Left lung (tissue), 14 donors: ENCODE measurements at places on chromosomes 11 and 22. TPM values are rescaled to one million over a fixed set of nuclear protein-coding genes. Genes with fewer than 3 reads are reported as not detected.
A peak's percentile ranks its signal among the peaks of the same experiment; 100 is the strongest.

Gene CALCA
- polyA plus RNA-seq, result 2.0 TPM

DNA sequence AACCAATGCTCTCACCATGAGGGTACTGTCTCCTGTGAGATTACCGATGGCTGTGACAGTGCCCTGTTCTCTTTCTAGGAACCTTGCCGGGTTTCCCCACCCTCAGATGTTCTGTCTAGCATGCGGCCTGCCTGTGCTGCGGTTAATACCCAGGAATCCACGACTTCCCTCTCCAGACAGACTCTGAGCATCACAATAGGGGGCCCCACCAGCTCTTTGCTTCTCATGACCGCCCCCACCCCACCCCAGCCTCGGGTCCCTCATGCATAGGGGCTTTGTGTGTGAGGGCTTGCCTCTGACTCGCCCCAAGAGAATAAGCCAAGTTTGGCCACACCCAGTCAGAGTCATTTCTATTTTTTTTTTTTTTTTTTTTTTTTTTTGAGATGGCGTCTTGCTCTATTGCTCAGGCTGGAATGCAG, 10.3 kb downstream of the PARVG start:
- DNase-seq, result no peak
- no peaks in the 10 kb centered on the region for H3K36me3 ChIP-seq
- no peak overlapping the region for H3K27ac ChIP-seq
- no peak overlapping the region for H3K4me3 ChIP-seq

Gene MRGPRX3
- polyA plus RNA-seq, result not detected

DNA sequence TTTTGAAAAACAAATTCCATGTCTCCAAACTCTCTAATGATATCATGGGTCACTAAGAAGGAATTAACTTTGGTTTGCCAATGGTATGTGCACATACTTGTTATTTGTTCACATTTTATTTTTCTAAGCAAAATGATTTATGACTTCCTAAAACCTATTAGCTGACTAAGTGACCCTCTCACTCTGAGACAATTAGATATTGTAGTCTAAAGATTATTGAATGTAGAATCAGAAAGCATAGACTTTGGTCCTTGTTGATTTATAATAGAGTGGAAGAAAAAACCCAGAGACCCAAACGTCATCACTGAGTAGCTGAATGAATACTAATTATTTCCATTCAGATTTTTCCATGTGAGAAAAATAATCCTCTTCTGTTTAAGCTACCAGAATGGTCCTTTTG, 243.5 kb upstream of the ANO3 start:
- no peak for DNase-seq
- no peak overlapping the region for H3K27ac ChIP-seq
- no peaks in the 10 kb centered on the region for H3K4me1 ChIP-seq
- no peak overlapping the region for H3K4me3 ChIP-seq
- H3K27me3 ChIP-seq, result no peaks in the 10 kb centered on the region
- no peaks in the 10 kb centered on the region for H3K36me3 ChIP-seq

Gene CALCB
- polyA plus RNA-seq, result 0.25 TPM

Gene ANGPTL5
- not detected for polyA plus RNA-seq

GRCh38 chr22:27617214-27617881, 184.2 kb downstream of the MN1 start:
- H3K27me3 ChIP-seq, result peaks cover 38% of the 10 kb centered on the region
- H3K27ac ChIP-seq, result no peak overlapping the region
- no peaks in the 10 kb centered on the region for H3K36me3 ChIP-seq
- H3K4me1 ChIP-seq, result peaks cover 6% of the 10 kb centered on the region
- H3K4me3 ChIP-seq, result no peak overlapping the region

GRCh38 chr11:111169367-111169766, 76.2 kb upstream of the POU2AF2 start:
- no peaks in the 10 kb centered on the region for H3K36me3 ChIP-seq
- H3K27ac ChIP-seq, result no peak overlapping the region
- no peak overlapping the region for H3K4me3 ChIP-seq
- H3K27me3 ChIP-seq, result no peaks in the 10 kb centered on the region
- H3K4me1 ChIP-seq, result no peaks in the 10 kb centered on the region

Gene MMP7
- polyA plus RNA-seq, result not detected

DNA sequence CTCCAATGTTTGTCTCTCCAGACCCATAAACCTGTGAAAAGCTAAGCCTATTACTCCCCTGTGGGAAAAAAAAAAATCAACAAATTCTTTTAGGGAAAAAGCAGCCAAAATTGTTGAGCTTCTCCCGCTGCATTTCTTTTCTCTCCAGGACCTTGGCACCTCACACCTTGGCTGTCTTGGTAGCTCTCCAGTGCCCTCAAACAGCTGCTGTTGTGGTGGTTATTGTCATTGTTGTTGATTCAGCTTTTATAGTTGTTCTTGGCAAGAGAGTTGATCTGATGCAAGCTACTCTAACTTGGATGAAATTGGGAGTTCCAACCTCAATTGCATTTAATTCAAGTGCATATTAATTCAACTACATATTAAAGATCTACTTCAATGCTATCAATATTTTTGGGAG, 516.9 kb upstream of the LARGE1 start:
- DNase-seq, result no peak
- H3K4me3 ChIP-seq, result no peak overlapping the region
- no peaks in the 10 kb centered on the region for H3K36me3 ChIP-seq
- H3K4me1 ChIP-seq, result no peaks in the 10 kb centered on the region

Gene MIOX
- 0.20 TPM for polyA plus RNA-seq

Gene CCDC73
- 0.13 TPM for polyA plus RNA-seq

DNA sequence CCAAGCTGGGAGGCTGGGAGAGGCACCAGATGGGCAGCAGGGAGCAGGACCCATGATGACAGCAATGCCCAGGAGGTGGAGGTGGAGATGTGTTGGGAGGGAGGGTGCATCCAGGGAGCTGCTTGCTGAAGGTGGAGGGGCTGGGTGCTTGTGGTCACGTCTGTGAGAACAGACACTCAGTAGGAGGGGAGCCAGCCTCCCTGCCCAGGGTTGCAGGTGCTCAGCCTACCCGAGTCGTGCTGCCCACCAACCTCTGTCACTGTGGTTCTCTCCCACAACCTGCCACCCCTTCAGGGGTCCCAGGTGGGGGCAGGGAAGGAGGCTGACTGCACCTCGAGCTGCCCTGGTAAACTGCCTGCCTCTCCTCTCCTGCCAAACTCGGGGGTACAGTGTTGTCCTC, 5.5 kb downstream of the PRDX5 start:
- no peak overlapping the region for H3K27ac ChIP-seq
- DNase-seq, result no peak
- H3K4me3 ChIP-seq, result no peak overlapping the region
- peaks cover 27% of the 10 kb centered on the region for H3K4me1 ChIP-seq
- H3K36me3 ChIP-seq, result peaks cover 20% of the 10 kb centered on the region

DNA sequence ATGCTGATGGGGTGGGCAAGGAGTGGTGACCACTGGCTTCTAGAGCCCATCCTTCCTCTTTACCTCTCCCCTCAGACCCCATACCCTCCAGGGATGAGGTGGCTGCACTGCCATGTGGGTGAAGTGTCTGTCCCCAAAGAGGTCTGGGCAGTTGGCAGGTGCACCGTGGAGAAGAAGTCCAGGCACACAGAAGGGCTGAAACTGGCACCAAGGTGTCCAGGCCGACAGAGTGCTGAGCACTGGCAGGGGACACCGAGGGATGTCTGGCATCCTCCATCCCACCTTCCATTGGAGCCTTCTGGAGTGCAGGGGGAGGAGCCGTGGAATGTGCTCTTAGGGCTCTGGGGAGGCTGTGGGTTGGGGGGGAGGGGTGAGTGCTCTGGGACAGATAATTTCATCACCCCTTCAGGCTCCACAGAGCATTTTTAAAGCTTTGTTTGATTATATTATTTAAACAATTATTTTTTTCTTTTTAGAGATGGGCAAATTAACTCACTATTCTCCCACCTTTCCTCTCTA, 37.9 kb downstream of the PKNOX2 start:
- no peak overlapping the region for H3K4me3 ChIP-seq
- H3K4me1 ChIP-seq, result no peaks in the 10 kb centered on the region
- H3K27me3 ChIP-seq, result peaks cover 4% of the 10 kb centered on the region
- no peak for DNase-seq

GRCh38 chr22:45564349-45565030, 61.8 kb downstream of the FBLN1 start:
- no peak overlapping the region for H3K4me3 ChIP-seq
- no peaks in the 10 kb centered on the region for H3K36me3 ChIP-seq
- no peak overlapping the region for H3K27ac ChIP-seq
- no peaks in the 10 kb centered on the region for H3K27me3 ChIP-seq

Gene HBB
- 967 TPM for polyA plus RNA-seq

GRCh38 chr11:130876931-130877915, 39.1 kb downstream of the SNX19 start:
- H3K36me3 ChIP-seq, result no peaks in the 10 kb centered on the region
- H3K4me3 ChIP-seq, result no peak overlapping the region
- DNase-seq, result no peak
- peak overlapping the region; percentile 21 for H3K27ac ChIP-seq

DNA sequence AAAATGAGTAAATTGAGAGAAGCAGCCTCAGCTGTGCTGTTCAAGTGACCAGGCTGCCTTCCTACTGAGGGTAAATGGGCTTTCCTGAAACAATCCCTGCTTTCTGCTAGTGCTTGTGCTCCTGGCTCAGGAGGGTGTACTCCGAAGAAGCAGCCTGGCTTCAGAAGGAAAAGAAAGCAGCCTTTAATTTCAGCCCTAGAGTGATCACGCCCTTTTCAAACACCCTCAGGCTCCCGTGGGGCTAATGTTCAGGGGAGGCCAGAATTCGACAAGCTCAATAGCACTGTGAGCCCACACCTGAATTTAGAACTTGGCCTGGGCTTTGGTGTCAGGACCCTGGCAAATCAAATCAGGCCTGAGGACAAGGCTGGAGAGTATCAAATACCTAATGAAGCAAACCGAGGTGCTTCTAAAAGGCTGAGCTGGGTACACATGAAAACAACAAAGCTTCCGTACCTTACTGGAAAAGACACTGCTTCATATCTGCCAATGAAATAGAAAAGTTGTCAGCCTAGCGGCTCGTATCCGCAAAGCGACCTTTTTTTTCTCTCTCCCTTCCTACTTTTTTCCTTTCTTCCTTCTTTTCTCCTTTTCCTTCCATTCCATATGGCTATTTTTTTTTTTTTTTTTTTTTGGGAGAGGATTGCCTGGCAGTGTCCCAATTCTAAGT, 387.8 kb downstream of the SOX6 start:
- no peak overlapping the region for H3K4me3 ChIP-seq
- H3K27ac ChIP-seq, result peak overlapping the region; percentile 65
- no peak for DNase-seq
- H3K27me3 ChIP-seq, result no peaks in the 10 kb centered on the region
